ENCODE measurements at places on chromosomes 16 and 17.
A peak's percentile ranks its signal among the peaks of the same experiment; 100 is the strongest.

DNA sequence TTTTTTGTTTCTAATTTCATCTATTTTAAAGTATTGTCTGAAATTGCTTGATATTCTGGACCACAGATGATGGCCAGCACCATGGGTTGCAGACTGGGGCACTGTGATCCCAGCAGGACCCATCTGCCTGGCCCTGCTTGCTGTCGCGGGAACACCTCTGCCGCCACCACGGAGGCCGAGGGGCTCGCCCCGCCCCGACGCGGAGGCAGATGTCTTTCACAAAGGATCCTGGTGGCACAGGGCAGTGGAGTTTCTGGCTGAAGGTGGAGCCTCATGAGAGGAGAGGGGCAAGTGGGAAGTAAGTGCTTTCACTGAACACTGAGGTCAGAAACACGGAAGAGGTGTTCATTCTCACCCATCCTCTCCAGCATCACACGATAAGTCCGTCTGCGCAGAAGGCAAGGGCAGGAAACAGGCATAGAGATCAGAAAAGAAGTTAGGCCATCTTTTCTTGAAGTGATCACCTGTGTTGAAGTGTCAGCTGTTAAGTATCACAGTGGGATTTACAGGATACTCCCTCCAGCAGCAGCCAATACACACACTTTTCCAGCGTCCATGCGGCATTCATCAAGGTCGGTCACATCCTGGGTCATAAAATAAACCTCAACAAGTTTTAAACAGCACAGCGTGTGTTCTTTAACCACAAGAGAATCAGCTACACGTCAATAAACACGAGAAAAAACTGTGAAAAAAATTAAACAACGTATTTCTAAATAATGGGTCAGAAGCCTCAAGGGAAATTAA, 194.5 kb downstream of the RPTOR start:
- no peak for DNase-seq

GRCh38 chr16:89064606-89065457, 28.8 kb upstream of the ACSF3 start:
- no peak for DNase-seq

GRCh38 chr16:86127366-86127765, 228.4 kb downstream of the IRF8 start:
- DNase-seq: no peak

DNA sequence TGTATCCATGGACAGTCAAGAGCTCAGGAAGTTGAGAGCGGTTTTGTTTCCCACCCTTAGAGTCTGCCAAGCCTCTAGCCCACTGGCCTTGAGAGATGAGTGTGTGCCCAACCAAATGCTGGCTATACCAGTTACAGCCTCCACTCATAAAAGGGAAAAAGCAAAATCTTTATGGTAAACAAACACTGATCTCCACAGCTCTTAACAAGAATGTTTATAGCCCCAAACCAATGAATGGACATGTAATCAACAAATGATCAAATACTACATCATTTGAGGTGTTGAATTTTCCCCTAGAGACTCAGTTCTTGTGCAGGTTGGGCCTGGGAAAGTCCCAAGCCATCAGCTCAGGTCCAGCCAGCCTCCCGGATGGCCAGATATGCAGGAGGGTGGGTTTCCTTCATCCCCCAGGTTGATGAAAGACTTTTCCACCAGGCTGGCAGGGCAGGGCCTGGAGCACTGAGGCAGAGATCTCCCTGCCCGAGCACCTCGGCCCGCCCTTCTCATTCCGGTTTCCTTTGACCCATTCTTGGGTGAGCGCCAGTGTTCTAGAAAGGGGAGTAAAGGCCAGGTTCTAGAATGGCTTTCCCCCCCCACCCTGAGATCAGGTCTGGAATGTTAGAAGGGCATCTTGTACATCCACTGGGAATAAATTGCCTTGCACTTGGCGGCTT, 3.9 kb upstream of the EFTUD2 start:
- no peak for DNase-seq

DNA sequence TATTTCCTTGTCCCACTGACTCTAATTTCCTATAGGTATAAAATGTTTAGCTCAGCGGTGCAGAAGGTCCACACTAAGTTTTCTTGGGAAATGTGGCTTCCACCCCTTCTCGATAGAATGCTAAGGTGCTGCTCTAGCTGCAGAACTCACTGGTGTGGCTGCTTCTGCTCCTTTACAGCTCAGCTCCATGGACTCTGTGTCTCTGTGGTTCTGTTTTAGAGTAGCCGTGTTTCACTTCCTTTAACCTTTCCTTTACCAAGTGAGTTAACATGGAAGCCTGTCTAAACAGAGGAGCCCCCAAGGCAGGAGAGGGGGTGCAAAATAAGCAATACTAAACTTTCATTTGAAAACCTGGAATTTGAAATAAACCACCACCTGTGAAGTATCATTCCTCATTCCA, 65.3 kb downstream of the SPECC1 start:
- DNase-seq: no peak

DNA sequence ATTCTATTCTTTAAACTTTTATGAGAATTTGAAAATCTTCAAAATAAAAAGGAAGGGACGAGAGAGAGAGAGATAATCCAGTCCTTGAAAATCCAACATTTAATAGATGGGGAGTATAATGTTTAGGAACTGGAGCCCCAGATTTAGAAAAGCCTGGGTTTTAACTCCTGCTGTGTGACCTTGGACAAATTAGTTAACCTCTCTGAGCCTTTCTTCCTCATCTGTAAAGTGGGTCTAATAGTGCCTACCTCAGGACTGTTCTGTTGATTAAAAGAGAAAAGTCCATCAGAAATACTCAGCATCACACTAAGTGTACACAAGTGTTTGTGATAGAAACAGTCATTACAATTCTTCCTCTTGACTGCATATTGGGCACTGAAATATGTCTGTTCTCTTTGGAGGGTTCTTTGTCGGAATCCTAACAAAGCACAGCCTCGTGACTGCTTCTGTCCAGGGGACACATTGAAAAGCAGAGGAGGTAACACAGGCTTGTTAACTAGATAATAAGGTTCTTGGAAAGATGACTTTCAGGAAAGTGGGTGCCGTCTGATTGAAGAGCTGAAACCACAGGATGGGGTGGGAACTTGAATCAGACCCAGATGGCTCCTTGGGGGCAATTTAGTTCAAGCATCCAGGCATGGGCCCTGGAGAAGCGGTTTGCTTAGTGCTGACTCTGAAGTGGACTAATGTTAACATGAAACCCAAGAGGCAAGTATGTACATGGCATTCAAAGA, 128.2 kb downstream of the CLEC16A start:
- no peak for DNase-seq

- no peak for DNase-seq
Observed at GRCh38 chr16:13911871-13912270, 8.1 kb upstream of the ERCC4 start.

DNA sequence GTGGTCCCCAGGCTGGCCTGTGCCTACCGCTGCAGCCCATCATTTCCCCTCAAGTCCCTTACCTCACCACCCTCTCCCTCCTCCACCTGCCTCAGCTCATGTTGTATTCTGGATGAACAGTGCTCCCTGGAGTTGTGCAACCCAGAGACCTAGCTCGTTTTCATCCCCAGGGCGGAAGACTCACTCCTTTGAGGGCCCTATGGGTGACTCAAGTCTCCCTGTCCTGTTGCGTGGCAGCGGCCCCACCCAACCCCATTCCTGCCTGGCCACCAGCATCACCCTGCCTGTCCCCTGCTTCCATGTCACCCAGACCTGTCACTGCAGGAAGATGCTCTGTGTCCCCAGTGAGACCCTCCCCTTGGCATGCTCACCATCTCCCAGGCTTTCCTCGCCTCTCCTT, 3.3 kb downstream of the ALOX12B start:
- no peak for DNase-seq

DNA sequence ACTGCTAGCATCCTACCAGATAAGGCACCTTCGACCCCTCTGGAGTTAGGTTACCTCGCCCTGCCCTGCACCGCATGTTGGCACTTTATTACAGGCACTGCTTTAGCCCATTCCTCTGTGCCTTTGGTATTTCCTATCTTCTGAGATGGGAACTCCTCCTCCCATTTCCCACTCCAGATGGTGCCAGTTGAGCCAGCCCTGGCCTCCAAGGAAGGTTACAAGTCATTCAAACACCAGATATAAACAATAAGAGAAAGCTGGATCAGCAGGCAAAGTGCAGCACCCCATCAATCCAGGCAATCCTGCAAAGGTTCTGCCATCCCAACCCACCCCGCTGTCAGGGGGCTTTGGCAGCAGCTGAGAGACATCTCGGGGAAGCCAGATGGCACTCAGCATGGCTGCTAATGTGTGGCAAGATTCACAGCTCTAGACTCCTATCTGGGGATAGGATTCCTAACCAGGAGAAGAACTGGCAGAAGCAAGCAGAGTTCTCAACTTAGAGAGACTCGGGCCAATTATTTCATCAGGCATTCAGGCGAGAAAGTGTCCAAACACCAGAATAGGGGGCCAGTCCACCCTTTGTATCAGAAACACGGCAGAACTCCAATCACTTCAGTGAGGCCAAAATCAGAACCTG, 113.0 kb downstream of the COPRS start:
- DNase-seq: no peak

- DNase-seq: peak; percentile 4
Observed at GRCh38 chr17:16353317-16354174, at the start of gene CENPV. TSS of gene CENPV (minus strand) at chr17:16353469. CDS start at chr17:16353436, 33 bp downstream.

GRCh38 chr16:63943566-63943965, 1178.3 kb downstream of the CDH11 start:
- DNase-seq: no peak

- no peak for DNase-seq
Observed at GRCh38 chr17:61496957-61497653, 44.9 kb downstream of the TBX4 start.

- no peak for DNase-seq
Observed at GRCh38 chr17:6574687-6575595, 18.6 kb upstream of the PITPNM3 start.

DNA sequence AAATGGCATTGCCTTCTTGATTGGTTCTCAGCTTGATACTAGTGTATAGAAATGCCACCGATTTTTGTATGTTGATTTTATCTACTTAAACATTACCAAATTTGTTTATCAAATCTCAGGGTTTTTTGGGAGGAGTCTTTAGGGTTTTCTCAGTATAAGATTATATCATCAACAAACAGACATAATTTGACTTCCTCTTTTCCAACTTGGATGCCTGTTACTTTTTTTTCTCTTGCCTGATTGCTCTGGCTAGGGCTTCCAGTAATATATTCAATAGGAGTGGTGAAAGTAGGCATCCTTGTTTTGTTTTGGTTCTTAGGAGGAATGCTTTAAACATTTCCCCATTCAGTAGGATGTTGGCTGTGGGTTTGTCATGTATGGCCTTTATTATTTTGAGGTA, 29.1 kb downstream of the EFCAB13 start:
- DNase-seq: no peak

DNA sequence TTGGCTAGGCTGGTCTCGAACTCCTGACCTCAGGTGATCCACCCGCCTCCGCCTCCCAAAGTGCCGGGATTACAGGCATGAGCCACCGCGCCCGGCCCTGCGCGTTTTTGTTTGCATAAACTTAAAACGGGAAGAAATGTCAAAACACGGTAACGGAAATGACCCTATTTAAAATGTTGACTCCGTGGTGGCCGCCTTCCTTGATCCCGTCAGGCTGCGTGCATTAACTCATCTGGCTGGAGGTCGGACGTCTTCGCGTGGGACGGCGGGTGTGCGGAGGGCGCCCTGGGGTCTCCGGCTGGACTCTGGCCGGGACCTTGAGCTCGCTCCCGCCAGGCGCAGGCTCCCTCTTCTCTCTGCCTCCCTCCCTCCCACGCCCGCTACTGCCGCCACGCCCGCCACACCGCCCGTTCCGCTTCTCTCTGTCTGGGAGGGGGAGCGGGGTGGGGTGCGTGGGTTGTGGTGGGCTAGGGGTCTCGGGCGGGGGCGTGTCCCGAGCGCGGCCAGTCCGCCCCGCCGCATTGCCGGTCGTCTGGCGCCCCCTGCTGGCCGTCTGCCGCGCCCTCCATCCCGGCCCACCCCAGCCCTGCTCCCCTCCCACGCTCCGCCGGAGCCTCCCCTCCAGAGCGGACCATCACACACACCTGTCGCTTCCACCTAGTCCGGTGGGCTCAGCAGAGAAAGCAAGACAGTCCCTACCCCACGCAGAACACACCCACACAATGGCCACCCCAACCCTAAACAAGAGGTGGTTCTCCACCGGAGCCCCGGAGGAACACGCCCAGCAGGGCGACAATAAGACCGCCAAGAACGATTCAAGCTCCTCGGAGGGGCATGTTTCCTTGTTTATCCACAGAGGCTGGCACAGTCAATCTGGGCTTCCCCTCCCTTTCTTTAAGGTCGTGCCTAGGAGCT, 1.2 kb upstream of the CCDC42 start:
- no peak for DNase-seq

DNA sequence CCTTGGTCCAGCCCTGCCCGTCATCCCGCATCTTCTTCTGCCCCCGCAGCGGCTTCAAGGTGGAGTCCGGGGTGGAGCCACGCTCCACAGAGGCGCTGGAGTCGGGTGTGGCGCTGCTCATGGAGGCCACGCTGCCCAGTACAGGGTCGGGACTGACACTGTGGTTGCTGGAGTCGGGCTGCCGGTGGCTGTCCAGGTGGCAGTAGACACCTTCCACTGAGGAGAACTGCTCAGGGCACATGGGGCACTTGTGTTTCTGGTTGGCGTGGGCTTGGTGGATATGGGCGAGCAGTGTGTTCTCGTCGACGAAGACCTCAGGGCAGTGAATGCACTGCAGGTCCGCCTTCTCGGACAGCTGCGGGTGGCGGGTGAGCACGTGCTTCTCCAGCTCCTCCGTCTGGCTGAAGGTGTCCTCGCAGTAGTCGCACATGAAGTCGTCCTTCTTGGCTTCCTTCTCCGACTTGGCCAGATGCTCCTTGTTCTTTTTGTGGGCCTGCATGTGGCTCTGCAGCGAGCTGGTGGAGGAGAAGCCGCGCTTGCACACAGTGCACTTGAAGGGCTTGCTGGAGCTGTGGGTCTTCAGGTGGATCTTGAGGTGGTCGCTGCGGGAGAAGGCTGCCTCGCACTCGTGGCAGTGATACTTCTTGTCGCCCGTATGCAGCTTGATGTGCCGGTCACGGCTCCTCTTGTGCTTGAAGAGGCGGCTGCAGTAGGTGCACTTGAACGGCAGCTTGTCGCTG, 217.8 kb downstream of the ZNF423 start:
- no peak for DNase-seq

DNA sequence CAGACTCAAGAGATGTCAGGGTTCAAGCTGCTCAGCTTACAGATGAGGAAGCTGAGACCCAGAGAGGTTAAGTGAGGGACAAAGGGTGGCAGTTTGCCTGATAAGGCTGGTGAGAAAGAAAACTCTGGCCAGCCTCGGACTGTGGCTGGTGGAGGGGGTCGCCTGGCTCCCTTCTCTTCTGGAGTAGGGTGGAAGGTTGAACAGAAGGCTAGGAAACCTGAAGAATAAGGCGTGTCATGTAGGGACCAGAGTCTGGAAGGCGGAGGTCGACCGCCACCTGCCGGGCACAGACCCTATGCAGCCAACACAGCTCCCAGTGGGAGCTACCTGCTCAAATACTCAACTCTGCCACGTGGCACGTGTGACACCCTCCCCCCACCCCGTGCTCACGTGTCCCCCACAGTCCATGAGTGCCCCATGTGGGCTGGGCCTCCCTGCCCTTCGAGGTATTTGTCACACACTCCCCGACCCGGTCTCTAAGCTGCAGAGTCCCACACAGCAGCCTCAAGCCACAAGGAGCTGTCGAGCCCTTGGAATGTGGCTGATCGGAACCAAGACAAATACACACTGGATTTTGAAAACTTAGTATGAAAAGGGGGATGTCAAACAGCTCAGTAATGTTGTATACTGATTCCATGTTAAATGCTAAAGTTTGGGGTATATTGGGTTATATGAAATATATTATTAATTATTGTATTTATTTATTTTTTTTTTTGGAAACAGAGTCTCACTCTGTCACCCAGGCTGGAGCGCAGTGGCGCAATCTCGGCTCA, 11.8 kb downstream of the HID1 start:
- DNase-seq: no peak

GRCh38 chr17:57033296-57033695, 51.8 kb upstream of the AKAP1 start:
- DNase-seq: peak; percentile 74

- no peak for DNase-seq
Observed at GRCh38 chr17:82985428-82985805, 94.0 kb upstream of the METRNL start.

Measured in NCI-H2029 (cell line).